ENCODE measurements at places on chromosomes 6 and 20.

DNA sequence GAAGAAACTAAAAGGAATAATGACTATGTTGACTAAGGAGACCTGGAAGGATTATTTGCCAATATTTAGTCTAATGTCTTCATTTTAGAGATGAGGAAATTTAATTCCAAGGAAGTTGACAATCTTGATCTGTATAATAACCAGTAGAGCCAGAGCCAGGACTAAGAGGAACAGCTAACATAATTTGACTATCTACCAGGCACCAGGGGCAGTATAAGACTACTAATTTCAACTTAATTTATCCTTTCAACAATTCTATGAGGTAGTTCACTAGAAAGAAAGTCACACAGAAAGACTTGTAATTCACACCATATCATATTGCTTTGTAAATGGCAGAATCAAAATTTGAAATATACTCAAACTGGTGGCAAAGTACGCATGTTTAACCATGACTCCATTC is 273.0 kb upstream of the STXBP5 start:
- no peak for DNase-seq

DNA sequence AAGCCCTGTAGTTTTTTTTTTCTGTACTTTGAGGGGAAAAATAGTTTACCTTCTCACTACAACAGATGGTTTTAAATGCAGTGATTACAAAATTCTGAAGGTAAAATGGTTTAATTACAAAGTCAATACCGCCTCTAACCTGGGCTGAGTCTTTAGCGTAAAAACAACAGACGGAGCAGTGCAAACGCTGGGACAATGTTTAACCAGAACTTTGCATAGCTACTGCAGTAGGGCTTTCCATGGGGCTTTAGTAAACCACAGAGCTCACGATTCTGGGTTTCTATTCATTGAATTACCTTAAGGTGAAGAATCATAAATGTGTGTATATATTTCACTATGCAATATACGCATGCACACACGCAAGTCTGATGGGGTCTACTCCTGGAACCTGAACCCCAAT is 77.9 kb downstream of the RFX6 start:
- DNase-seq = peak; percentile 56

GRCh38 chr6:111432511-111432910 is 50.5 kb downstream of the REV3L start:
- DNase-seq = no peak

DNA sequence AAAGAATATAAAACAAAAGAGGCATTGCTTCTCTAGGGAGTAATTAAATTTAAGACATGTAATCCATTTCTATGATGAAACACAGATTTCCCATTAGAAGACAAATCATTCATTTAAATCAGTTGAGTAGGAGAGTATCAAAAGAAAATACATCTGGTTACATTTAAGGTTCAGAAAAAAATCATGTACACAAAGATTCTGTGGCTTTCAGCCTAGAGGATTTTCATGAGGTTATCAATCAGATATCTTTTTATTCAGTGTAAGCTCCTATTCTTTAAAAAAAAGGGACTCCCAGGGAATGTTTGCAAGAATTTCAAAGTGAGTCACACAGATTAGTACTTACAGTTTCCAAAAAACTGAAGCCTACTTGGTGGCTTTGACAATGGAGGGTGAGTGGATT is 24.9 kb downstream of the COL21A1 start:
- DNase-seq = no peak

GRCh38 chr6:38593409-38593808 is 46.3 kb downstream of the BTBD9 start:
- no peak for DNase-seq

GRCh38 chr20:63319164-63320040 is 26.4 kb downstream of the COL20A1 start:
- no peak for DNase-seq

GRCh38 chr6:20365456-20365855 is 36.2 kb upstream of the E2F3 start:
- DNase-seq = peak; percentile 82

DNA sequence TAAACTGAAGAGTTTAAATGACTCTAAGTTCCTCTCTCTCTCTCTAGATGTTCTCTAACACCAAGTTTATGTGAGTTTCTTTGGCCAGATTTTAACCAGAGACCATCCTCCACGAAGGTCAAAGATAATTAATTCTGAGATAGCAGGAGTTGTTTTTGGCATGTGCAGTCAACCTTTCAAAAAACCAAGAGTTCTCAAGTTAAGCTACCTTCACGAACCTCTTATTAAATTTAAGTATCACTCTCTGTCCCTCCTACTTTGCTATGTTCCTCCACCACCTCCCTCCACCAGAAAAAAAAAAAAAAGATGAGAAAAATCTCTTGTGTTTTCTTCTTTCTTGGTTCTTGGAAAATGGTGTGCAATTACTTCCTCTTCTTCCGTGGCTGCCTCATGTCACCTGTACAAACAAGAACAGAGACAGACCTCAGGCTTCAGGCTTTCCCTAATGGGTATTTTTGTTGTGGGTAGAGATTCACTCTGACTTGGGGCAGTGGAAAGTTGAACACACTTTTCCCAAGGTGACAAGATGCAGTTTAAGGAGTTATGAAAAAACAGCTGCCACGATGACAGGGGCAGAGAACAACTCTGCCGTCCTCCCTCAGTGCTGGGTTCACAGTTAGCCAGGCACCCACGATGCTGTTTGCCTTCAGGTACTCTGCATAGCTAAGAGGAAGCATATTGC is 64.3 kb downstream of the ADTRP start:
- no peak for DNase-seq

GRCh38 chr20:51486197-51487005 is 56.1 kb downstream of the NFATC2 start:
- no peak for DNase-seq

DNA sequence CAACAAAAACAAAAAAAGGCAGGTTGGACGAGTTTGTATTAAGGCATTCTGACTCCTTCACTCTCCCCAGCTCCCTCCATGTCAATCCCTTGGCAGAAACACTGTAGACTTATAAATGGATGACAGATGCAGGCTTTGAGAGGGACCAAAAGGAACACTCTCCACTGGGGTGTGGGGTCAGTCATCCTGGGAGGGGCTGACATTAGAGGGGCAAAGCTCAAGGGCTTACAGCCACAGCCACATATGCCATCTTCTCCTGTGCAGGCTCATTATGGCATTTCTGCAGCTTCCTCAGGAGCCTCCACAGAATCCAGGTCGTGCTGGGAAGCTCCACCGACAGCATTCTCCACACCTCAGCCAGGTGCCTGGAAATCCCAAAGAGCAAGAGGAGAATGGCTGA is 33.0 kb upstream of the RBL1 start:
- no peak for DNase-seq

DNA sequence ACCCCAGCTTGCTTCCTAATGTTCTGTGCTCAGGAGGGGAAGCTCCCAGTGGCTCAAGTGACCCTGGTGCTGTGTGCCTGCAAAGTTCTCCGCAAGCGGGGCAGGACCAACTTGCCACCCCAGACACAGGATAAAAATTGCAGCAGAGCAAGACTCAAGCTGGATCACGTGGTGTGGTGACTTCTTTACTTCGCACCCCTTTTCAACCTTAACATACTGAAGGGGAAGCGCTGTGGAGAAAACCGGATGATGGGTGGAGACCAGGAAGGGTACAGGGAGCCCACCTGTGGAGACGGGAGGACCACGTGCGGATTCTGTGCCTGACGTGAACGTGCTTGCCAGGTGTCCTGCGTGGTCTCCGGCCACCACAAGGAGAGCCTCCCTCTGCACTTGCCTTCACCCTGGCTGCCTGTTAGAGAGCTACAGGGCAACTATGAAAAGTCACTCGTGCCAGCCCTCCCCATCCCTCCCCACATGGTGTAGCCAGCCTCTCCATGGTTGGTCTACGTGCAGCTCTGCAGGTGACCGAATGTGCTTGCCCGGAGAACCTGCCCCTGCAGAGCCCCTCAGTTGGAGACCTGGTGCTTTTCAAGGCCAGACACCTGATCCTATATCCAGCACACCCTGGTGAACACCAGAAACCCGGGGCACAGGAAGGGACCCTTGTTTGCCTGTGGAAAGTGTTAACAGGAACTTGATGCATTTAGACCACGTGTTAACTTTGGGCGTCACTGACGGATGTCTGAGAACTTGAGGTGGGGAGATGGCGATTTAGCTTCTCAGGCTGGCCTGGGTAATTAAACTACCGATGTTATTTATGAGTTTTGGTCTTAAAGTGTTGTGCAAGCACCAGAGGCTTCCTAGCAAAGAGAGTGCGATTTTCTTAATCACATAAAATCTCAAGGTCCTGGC is 23.9 kb upstream of the DACT2 start:
- no peak for DNase-seq

DNA sequence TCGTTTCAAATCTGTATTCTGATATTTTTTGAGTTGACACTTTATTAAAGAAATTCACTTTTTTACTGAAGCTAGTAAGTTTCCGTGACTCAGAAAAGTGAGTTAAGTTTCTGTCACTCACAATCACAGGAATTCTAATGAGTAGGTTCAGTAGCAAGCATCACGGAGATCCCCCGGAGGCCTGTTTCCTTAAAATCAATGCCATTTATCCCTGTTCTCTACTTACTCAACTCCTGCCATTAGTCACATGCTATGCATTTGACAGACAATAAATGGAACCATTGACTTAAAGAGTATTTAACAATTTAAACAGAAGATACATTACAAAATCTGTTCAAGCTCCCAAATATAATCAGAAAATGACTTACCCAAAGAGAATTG is 9.1 kb downstream of the SLC18B1 start:
- DNase-seq = no peak

GRCh38 chr6:11367638-11368199 is 135.3 kb upstream of the NEDD9 start:
- no peak for DNase-seq

GRCh38 chr6:75499640-75500039 is 6.0 kb upstream of the FILIP1 start:
- DNase-seq = no peak

GRCh38 chr6:89323511-89323971 is 8.4 kb upstream of the GABRR2 start:
- DNase-seq = no peak

- peak; percentile 46 for DNase-seq
Observed at GRCh38 chr6:138428944-138429598, 25.0 kb downstream of the HEBP2 start.

DNA sequence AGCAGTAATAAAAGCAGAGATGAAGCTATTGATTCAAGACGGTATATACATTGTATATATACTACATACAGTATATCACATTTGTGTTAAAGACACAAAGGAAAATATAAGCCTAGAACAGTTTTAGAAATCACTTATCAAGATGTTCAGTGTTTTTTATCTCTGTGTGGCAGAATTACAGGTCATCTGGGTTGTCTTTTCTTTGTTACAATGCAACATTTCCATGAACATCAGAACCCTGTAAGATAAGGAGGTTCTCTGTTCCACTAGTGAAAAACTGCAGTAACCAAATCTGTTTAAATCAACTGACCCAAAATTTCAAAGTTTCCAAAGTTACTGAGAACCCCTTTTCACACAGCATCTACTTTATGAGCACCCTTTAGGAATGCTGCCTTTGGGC is 42.2 kb downstream of the B4GALT5 start:
- DNase-seq = no peak

GRCh38 chr6:133040803-133041419 is 200.2 kb upstream of the EYA4 start:
- no peak for DNase-seq

- DNase-seq = no peak
Observed at GRCh38 chr20:56111961-56112730, 106.8 kb upstream of the CBLN4 start.

DNA sequence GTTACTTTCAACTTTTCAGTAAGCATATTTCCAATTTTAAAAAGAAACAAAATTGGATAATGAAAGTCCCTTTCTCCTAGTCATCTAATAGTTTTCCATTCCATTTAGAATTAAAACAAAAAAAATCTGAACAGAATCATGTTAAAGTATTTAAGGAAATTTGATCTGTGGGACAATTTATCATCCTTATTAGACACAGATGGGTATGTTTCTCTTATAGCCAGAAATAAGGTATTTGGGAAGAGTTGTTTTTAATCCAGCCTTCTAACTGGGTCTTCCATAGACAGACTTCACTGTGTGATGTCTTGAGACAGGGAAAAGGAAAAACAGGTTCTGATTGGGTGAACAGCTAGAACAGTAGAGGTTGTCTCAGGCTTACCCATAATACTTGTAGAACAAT is 39.5 kb upstream of the STXBP5 start:
- DNase-seq = no peak

DNA sequence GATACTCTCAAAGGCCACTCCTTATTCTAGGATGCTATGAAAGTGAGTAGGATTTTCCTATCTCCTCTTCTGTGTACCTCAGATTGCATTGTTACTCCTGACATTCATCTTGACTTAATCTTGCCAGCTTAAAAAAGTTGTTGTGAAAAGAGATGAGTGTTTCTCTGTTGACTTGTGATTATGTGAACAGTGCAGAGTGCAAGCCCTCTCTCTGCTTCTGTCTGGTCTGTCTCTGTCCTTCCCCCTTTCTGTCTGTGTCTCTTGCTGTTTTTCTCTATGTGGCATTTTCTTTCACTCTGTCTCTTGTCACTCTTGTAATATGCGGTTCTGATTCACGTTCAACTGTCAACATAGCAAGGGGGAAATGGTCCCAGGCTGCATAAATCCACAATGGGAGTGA is 306.6 kb downstream of the FARS2 start:
- DNase-seq = no peak

DNA sequence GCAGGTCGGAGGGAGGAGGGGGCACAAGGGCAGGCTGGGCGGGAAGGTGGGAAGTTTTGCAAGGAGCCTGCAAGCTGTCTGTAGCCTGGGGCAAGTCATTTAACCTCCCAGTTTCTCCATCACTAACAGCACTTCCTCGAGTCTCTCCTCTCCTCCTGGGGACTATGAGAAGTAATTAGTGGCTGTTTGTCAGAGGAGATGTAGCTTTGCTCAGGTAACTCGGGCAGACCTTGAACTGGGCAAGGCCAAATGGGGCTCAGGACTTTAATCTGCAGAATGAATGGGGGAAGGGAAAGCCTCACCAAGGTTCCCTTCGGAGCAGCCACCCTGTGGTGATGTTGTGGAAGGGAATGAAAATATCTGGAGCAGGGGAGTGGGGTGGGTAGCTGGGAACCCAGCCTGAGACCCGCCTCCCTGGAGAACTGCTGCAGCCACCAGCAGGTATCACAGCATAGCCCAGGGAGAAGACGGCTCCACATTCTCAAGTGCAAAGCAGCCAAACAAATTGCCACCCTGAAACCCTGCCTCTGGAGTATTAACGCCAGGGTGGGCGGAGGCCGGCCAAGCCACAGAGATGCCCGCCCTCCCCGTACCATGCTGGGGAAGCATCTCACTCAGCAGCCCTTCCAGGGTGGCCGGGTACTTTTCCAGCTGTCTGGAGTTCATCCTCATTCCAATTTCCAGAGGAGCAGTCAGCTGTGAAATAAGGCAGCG is 6.1 kb upstream of the LEMD2 start:
- DNase-seq = peak; percentile 90

Measured in small intestine (tissue), 16 donors.